ENCODE measurements at places on chromosomes 2 and 18.

- DNase-seq = no peak
Measured at GRCh38 chr2:58680755-58681310, 439.7 kb upstream of the FANCL start.

- no peak for DNase-seq
Measured at GRCh38 chr2:214264171-214264570, 146.7 kb upstream of the VWC2L start.

DNA sequence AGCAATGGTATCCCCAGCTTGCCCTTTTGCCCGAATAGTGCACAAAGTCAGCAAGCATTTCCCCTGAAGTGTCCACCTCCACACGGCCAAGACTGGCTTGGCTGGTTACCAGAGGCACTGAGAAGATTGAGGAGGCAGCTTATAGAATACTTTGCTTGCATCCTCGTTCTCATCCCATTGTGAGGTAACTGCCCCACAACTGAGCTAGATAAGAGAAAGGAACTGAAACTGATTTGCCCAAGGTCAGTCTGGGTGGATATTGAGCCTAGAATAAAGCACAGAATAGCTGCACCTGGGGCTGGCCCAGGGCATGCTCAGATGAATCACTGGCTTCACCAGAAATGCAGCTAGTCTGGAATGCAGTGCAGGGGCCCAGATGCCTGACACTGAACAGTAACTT is 32.7 kb upstream of the MAP4K3 start:
- DNase-seq = no peak

DNA sequence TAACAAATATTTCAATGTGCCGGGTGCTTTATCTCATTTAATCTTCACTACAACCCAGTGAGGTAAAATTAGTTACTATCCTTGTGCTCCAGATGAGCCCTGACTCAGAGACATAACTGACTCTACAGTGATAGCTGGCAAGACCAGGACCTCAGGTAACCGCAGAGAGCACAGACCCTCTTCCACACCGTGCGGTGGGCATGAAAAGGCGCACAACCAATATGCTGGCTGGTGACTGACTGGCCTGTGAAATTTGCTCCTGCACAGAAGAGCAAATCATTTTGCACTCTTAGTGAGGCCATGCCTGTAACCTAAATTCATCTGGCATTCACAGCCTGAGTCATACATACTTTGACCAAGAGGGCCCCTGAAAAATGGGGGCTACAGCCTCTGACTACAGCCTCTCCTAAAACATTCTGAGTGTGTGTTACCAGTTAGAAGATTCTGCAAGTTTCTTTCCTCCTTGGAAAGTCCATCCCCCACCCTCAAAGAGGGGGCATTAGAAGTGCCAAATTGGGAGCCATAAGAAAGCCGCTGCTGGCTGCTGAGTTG is 22.4 kb upstream of the MSGN1 start:
- no peak for DNase-seq

- DNase-seq = peak; percentile 17
Measured at GRCh38 chr2:206982360-206982955, 43.1 kb downstream of the CPO start.

DNA sequence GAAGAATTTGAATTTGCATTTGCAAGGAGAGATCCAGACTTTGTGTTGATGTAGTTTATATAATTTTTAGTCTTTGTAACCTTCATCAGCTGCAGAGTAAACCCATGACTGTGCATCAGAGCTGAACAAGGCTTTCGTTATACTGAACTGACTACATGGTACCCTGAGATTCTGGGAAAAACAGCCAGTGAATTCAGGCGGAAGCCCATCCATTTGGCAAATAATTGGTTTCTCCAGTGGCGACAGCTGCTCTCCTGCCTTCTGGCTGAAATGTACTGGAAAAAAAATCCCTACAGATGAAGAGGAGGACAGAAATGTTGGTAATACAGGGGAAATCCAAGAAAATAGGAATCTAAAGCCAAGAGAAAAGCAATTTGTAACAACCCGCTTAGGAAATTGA is 657.5 kb upstream of the CDH7 start:
- peak; percentile 50 for DNase-seq

- DNase-seq = no peak
Measured at GRCh38 chr2:228701506-228701905, 520.0 kb upstream of the SPHKAP start.

DNA sequence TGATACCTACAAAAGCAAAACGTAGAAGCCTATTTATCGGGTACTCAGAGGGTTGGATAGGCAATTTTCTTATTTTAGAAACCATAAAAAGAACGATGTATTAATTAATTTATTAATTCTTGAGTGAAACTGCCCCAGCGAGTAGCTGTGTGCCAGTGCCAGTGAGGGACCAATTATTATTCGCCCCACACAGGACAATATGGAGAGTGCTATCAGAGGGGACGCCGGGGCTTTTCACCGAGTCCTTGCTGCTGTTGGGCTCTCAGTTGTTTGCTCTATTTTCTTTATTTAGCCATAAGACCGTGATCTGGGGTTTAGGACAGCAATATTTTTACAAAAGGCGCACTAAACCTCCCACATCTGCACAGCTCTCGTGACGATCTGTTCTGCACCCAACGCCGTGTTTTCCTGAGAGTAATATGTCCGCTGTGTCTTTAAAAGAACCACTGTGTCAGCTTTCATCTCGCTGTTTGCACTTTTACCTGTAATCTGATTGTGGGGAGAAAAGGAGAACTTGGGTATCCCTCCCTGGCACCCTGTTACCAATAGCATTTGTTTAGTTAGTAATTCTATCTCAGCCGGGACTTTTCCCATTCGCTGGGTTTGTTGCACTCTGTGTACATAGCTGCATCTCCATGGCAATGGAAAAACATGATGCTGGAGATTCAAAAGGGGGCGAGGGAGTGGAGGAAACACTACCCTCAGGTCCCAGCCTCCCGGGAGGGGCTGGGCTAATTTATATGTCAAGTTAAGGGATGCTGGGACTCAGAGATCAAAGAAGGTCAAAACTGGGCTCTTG is 30.1 kb upstream of the ZNF516 start:
- DNase-seq = peak; percentile 85

DNA sequence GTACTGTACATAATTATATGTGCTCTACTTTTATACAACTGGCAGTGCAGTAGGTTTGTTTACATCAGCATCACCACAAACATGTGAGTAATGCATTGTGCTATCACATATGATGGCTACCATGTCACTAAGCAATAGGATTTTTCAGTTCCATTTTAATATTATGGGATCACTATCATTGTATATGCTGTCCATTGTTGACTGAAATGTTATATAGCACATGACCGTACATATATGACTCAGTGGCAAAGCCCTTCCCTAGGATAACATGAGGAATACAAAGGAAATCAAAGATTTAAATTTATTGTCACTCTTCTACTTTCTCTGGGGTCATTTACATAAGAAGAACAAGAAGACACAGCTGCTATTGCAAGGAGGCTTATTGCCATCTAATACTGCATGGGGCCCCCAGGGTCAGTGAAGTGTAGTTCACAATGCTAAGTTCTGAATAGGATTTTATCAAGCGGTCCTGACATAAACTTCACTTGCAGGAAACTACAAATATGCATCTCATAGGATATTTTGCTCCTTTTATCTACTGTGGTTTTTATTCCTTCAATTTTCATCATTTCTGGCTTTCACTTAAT is 21.8 kb downstream of the PDE1A start:
- no peak for DNase-seq

- DNase-seq = no peak
Measured at GRCh38 chr18:8073167-8073566, 506.1 kb downstream of the PTPRM start.

DNA sequence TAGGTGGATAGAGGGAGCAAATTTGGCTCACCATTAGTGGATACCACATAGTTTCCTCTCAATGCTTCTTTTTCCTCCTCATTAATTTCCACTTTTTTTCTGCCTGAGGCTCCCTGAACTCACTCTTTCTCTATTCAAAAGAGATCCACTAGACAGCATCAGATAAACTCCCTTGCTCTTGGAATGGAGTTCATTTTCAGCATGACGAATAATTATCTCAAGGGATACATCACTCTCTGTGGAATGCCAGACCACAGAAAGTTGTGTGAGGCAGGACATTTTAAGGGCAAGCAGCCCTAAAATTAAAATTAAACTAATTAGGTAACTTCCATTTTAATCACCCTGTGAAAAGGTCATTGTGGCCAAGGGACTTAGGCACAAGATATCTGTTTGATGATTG is 1920.1 kb upstream of the CELF4 start:
- no peak for DNase-seq

DNA sequence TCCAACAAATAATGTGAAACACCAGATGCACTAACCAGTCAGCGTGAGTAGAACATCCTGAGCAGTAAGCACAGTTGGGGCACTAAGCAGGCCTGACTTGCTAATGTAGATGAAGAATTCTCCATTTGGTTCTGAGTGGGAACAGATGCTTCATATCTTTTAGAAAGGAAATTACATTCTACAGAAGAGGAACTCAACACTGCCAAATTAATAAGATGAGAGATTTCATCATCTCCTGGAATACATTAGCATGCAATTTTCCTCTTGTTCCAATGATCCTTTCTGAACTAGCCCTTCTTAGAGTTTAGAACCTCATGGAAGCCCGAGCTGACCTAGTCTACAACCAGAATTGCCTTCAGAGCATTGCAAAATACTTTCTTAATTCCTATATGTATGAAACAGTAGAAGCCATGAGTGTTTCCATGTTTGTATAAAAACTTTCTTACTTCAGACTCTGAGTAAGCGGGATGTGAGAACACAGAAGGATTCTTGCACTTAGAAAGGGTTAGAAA is 34.8 kb downstream of the COL5A2 start:
- DNase-seq = no peak

- DNase-seq = no peak
Measured at GRCh38 chr2:207905546-207905945, 119.8 kb downstream of the PLEKHM3 start.

GRCh38 chr2:232707076-232707475 is 9.9 kb downstream of the GIGYF2 start:
- DNase-seq = no peak

GRCh38 chr2:96520697-96521096 is 15.5 kb upstream of the NEURL3 start:
- DNase-seq = no peak

DNA sequence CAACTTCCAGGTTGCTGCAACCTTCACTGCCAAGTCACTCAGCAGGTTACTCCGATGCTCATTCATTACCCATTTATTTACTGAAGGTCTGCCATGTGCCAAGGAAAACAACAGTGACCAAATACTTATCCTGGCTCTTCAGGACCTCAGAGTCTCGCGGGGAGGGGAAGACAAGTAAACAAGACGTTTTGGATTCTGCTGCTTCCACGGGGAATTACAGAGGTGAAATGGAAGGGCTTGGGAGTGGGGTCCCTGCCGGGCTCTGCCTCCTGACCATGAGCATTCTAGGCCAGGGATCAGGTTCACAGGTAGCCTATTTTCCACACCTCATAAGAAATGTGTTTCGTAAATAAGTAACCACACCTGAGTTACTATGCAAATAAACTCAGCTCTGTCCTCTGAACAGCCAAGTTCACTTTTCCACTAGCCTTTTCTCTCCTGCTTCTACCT is 68.1 kb downstream of the CLHC1 start:
- no peak for DNase-seq

GRCh38 chr2:109331896-109332848 is 203.2 kb downstream of the SH3RF3 start:
- DNase-seq = no peak

GRCh38 chr18:36265015-36265414 is 32.5 kb upstream of the FHOD3 start:
- DNase-seq = no peak

GRCh38 chr2:36611316-36611990 is 13.5 kb upstream of the FEZ2 start:
- no peak for DNase-seq

- DNase-seq = no peak
Measured at GRCh38 chr18:78430131-78430758, 549.4 kb upstream of the SALL3 start.

DNA sequence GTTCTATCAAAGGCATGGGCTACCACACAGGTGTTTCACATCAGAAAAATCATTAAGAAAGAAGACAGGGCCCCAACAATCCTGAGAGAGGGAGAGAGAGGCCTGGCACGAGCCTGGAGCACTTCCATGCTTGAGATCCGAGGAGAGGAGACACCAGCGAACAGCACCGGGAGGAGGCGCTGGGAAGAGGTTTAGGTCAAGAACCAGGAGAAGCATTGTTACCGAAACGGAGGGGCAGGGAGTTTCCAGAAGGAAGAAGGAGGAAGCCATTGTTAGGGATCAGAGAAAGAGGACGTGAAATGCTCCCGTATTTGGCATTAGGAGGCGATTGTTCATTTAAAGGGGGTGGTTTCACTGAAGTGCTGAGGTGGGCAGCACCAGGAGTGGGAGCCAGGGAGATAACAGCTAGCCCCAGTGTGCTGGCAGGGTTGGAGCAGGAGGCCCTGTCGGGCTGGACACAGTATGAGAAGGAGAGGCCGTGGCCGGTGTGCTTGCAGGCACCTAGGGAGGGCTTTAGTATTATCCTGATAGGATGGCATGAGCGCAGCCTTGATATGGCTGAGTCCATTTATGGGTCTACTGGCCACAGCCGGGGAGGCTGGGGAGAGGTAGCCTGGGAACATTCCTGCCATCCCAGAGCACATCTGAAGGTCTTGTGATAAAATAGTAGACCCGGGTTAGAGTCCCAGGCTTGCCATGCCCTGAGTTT is 244.9 kb downstream of the KLHL29 start:
- no peak for DNase-seq

DNA sequence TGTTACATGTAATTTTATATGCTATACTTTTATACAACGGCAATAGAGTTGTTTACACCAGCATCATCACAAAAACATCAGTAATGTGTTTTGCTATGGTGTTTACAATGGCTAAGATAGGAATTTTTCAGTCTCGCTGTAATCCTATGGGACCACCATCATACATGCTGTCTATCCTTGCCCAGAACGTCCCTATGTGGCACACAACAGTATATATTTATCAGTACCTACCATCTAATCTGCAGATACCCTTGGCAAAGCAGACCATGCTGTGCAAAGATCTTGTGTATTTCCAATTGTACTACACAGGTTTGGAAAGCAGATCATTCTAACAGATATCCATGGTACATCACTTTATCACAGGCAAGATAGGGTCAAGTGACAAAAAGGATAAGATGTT is 15.3 kb downstream of the RPL31 start:
- no peak for DNase-seq

DNA sequence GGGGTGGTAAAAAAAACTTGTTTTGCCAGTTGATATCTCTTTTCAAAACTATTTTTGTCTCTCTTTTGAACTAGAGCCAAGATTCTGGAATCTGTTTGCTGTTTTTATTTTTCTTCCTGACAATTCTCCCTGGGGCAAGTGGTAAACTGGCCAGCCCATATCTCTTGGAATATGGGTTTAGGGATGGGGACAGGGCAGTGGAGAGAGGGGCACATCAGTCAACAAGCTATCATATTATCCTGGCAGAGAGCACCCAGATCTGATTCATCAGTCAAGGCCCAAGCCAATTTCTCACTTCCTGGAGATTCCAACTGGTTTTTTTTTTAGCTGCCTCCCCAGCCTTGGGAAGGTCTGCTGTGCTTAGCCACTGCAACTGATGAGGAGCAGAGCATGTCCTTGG is 52.3 kb downstream of the ARHGAP28 start:
- DNase-seq = no peak

All from retina (tissue), 1 donor.